NCI-H1092 treated with DMSO at 0.1 percent for 48 hours (cell line): ENCODE measurements at places on chromosomes 5 and 9.

DNA sequence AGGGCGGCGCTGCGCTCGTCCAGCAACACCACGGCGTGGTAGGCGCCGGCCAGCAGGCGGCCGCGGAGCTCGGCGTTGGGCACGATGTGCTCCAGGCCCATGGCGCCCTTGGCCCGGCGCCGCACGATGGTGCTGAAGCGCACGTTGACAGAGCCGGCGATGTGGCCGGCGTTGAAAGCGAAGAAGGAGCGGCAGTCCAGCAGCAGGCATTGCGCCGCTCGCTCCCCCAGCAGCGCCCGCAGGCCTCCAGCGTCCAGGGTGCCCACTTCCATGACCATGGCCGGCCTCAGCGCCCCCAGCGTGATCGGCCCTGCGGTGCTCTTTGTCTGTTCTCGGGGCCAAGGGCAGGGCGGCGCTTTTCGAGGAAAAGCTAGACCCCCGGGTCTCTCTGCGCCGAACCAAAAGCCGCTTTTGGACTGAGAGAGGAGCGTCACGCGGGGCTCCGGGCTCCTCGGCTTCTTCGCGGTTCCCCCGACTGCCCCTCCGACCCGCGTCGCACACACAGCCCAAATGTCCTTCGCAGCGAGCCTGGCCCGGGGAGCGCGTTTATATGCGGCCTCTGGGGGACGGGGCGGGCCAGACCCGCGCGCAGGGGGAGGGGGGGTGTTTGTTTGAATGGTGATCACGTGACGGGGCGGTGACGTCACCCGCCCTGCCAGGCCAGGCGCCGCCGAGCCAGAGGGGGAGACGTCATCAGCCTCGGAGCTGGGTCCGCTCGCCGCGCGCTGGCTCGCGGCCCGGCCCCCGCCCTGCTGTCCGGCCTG, at the start of gene DUSP1:
TSS of gene DUSP1 (minus strand) at position 521 of the 764 bp plus-strand sequence. CDS start at position 278, 243 bp downstream.
- DNase-seq = peak; percentile 84

- DNase-seq = no peak
Measured at GRCh38 chr5:108216890-108217289, 165.0 kb downstream of the FBXL17 start.

DNA sequence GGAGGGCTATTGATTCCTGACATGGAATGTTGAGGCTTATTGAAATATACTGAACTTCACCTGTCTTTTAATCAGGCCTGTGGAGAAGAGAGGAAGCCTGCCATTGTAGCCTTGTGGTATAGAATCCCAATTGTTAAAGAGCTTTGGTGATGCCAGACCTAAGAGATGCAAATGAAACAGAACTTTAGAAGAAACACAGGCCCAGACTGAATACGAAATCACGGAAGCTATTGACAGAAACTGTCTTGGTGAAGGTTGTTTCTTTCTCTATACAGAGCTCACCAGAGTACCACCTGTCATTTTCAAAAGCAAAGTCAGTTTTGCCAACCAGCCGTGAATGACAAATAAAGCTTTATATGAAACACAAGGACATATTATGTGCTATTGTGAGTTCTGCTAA, 660.3 kb downstream of the ISL1 start:
- DNase-seq = peak; percentile 98

DNA sequence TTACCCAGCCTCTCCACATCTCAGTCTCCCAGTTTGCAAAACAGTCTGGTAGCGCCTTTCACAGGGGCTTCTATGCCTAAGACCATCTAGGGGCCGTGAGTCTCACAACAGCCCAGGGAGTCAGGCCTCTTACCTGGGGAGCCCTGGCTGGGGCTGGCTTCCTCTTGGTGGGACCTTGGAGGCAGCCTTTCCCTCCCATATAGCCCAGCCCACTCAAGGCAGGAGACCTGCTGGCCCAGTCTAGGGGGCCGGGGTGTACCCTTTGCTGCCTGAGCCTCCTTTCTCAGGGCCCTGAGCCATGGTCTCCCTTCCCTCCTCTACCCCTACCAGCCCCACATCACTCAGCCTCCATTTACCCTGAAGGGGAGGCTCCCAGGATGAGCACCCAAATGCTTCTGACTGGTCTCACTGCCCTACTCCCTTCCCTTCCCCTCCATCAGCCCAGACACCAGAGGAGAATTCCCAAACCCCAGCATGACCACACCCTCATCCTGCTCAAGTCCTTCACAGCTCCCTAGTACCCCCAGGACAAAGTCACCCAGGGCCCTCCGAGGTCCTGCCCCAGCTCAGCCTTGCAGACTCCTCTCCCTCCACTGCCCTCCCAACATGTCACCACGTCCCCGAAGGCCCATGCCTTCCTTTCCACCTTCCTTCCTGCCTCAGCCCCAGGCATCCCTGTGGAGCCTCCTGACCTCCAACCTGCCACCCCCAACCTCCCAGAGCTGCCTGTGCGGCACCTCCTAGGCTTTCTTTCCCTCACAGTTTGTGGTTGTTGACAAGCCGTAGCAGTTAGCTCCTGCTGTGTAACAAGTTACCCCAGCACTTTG, 55.3 kb downstream of the BARX1 start:
- DNase-seq = no peak

DNA sequence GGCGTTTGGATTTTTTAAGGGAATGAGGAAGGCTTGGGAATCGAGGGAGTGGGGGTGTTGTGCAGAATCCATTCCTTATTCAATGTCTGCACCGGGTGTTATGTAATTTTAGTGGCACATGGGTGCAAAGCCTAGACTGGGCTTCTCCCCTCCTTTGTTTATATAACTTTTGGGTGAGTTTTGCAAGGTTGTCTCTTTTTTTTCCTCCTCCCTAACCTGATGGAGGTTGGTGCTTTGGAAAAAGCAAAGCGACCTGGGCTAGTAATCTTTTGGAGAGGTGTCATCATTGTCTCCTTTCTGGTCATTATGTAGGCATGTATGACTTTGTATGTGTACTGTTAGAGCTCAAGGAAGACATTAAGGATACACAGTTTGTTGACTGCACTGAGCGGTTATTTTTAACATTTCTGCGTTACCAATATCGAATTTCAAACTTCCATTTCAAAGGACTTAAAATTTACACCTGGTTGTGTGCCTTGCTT, 3.1 kb downstream of the SMARCA2 start:
- no peak for DNase-seq

DNA sequence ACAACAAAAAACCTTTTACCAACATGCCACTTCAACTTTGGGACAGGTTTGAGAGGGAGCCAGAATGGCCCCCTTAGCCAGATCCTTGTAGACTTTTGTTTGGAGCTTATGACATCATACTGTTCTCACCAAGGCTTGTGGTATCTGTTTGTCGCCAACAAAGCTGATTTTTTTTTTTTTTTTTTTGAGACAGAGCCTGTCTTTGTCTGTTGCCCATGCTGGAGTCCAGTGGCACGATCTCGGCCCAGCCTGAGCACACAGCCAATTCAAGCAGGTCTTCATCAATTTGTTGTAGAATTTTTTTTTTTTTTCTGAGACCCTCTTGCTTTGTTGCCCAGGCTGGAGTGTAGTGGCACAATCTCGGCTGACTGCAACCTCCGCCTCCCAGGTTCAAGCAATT, 26.4 kb upstream of the NTNG2 start:
- DNase-seq = no peak
